ENCODE measurements at places on chromosomes 5 and 9.

GRCh38 chr5:76542887-76543690 is 80.1 kb downstream of the F2RL2 start:
- DNase-seq: no peak

DNA sequence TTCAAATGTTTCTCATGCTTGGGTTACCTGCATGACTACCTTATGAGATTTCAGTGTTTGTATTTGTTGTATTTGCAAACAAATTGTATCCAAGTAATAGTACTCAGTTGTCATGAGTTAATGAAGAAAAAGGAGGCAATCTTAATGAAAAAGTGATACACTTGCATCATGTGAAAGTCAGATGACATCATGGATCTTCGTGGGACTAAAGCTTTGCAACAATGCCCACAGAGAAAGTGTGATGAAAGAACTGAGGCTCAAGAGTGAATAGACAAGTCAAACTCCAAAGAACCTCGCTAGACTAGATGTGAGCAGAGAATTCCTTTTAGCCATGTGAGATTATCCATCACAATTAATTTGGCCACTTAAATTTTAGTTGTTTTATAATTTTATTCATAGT is 75.4 kb upstream of the ADRB2 start:
- no peak for DNase-seq

DNA sequence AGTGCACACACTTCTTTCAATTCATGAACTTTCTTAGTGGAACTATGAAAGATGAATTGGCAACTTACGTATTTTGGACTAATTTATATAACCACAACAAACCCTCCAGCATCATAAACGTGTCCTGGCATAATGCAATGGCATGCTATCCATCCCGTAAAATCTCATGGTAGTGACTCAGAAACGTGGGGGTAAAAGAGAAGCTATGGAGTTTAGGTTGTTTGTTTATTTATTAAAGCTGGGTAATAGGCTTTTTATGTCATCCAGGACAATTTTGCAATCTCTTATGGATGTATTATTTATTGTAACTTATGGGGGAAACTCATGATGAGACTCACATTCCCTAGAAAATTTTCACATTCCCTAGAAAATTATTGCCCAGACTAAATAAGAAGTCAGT is 106.3 kb downstream of the GDA start:
- DNase-seq: no peak

DNA sequence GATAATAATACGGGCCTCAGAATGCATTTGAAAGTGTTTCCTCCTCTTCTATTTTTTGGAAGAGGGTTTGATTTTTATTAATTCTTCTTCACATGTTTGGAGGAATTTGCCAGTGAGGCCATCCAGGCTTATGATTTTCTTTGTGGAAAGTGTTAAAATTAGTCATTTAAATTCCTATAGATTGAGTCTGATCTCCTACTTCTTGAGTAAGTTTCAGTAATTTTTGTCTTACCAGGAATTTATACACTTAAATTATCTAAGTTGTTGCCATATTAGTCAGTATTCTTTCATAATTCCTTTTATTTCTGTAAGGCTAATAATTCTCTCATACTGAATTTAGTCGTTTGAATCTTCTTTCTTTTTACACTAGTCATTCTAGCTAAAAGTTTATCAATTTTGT is 25.2 kb upstream of the HAPLN1 start:
- no peak for DNase-seq

GRCh38 chr5:178204182-178204934 is at the start of gene HNRNPAB:
TSS of gene HNRNPAB (plus strand) at chr5:178204533. CDS start at chr5:178204838, 305 bp downstream.
- peak; percentile 95 for DNase-seq

- no peak for DNase-seq
Observed at GRCh38 chr5:161403996-161404395, 142.5 kb downstream of the GABRB2 start.

GRCh38 chr5:138334867-138335447 is 3.1 kb upstream of the FAM53C start:
- no peak for DNase-seq

DNA sequence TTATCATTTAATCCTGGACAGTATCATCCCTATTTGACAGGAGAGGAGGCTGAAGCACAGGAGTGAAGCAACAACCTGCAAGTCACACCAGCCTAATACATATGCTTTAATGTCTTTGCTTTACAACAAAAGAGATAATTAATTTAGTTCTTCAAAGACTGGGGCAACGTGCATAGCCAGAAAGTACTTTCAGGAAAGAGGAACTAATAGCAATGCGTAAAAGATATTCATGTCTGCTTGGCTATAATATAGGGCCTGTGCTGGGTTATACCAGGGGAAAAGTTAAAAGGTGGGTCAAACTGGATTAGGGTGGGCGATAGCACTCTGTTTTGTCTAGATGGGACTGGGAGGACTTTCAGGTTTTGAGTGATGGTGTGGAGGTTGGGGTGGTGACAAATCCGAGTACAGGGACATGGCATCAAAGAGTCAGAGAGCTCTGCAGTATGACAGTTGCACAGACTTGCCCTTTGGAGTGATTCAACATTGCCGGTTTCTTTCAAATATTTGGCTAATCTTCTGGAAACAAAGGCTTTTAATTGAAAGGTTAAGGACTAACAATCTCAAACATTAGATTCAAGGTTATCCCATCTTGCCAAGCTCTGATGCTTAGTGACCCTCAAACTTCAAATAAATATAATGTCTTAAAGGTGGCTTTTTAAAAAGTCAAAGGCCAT is 11.9 kb downstream of the DAB2 start:
- no peak for DNase-seq

GRCh38 chr9:6243746-6244145 is 28.1 kb downstream of the IL33 start:
- DNase-seq: no peak

DNA sequence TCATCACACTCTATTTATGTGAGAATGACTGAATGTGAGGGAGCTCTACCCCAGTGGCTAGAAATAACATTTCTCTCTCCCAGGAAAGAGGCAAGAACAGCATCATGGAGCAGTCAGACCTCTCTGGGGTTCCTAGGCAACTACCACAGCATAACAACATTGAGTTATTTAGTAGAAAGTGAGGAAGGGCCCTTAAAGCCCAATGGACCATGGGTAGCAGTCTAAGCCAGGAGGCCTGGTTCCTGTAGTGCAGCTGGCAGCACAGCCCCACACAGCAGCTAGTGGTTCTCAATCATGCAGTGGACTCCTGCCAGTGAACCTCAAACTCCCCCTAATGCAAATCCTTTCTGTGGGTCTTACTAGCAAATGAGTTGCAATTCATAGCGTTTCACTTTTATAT is 55.3 kb downstream of the SPEF2 start:
- no peak for DNase-seq

- no peak for DNase-seq
Observed at GRCh38 chr5:180817893-180818674, 15.5 kb upstream of the MGAT1 start.

DNA sequence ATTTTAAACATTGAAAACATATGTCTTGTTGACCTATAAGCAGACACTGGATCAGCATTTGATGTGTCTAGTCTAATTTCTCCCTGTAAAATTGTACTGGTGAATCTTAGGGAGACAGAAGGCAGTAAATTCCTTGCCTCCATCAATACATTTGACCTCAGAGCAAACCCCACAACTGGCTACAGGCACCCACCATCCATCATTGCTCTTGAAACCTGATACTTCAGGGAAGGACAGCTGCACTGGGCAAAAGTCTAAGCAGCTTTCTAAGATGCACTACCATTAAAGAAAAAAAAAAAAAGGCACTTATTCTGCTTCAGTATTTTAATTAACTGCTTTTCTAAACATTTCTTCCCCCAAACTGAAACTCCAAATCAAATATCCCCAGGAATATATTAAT is 1051.3 kb upstream of the DMAC1 start:
- no peak for DNase-seq

DNA sequence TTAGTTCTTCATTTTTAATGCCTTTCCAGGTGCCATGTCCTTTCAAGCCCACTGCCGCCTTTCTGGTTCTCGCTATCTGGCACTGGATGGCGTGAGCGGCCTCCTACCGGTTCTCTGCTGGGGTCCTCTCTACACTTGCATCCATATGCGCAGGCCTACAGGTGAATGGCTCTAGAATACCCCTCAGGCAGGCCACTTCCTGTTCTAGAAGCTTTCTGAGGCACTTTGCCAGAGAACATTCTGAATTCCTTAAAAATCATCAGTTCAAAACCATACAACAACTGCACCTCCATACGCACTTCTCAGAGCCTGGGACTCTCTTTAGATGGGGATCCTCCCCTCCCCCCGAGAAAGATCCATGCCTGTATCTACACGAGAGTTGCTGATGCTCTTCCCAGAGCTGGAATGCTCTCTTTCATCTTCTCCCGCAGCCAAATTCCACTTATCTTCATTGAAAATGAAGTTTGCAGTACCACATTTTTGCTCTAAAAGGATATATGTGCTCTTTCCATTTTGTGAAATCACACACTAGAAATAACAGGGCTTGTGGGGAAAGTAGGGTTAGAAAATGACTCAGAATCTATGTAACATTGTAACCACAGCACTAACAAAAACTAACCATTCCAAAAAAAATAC is 1.4 kb upstream of the LHFPL2 start:
- no peak for DNase-seq

GRCh38 chr9:121735793-121736770 is 84.6 kb downstream of the DAB2IP start:
- no peak for DNase-seq

DNA sequence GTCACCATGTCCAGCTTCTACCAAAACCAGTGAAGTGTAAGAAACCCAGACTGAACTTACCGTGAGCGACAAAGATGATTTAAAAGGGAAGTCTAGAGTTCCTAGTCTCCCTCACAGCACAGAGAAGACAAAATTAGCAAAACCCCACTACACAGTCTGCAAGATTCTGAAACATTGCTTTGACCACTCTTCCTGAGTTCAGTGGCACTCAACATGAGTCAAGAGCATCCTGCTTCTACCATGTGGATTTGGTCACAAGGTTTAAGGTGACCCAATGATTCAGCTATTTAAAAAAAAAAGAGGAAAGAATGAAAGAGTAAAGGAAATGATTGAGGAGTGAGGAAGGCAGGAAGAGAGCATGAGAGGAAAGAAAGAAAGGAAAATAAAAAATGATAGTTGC is 19.8 kb downstream of the IL7R start:
- DNase-seq: no peak

DNA sequence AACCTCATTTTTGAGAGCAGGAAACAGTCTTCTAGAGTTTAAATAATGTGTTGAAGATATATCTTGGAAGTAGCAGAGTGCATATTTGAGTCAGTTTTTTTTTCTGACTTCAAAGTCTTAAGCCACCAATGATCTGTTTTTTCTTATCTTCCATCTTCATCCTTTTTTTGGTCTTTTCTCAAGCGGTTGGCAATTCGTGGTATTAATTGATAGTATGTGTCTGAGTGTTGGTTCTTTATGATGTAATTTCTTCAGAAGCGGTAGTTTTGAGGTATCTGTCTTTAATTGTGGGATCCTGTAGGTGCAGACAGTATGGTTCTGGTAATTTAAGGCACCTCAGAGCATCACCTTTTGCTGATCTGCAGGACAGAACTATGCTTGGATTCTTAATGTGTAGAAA is 3.9 kb downstream of the CSNK1G3 start:
- DNase-seq: no peak

DNA sequence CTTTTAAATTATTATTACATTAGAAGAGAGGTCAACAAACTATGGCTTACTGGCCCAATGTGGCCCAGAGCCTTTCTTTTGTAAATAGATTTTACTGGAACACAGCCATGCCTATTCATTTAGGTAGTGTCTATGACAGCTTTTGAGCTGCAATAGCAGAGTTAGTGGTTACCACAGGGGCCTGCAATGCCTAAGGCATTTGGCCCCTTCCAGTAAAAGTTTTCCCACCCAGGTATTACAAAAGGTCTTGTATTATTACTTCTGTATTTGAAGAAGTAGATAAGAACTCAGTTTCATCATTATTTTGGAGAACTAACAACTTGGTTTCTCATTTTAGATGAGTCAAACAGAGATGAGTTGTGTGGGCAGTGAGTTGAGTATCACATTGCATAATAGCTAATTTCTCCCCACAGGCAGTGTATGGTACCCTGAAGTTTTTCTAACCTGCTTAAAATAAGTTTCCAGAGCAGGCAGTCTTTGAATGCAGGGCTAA is 9.5 kb downstream of the MTRR start:
- no peak for DNase-seq

- DNase-seq: no peak
Observed at GRCh38 chr5:73381590-73382400, 66.8 kb downstream of the FOXD1 start.

DNA sequence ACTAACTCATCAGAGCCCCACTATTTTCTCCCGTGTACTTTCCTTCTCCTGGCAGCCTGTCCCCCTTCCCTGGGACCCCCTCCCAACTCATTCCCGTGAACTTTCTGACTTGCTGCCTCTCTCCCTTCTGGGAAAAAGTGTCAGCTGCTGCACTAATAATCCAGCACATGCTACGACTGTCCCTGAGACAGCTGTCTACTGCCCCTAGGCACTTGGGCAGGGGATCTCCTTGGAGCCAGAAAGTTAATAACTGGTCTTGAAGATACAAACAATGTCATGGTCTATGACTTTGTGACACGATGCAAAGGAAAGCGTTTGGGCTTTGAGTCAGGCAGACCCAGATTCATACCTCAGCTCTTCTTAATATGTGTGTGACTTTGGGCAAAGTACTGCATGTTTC is 10.1 kb upstream of the RNF183 start:
- no peak for DNase-seq

DNA sequence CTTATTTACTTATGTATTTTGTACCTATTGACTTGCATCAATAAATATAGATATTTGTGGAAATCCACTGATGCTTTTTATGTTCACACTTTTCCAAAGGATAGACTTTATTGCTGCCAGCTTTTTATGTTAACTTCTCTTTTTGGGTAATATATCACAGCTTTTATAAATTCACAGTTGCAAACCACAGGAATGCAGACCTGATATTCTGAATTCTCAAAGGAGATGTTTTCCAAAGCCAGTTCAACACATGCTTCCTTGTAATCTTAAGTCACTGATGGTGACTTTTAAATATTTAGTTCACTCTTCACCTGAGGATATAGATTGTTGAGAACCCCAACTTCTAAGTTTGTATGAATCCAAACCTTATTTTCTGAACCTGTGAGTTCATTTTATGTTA is 223.4 kb upstream of the PRR16 start:
- DNase-seq: no peak

DNA sequence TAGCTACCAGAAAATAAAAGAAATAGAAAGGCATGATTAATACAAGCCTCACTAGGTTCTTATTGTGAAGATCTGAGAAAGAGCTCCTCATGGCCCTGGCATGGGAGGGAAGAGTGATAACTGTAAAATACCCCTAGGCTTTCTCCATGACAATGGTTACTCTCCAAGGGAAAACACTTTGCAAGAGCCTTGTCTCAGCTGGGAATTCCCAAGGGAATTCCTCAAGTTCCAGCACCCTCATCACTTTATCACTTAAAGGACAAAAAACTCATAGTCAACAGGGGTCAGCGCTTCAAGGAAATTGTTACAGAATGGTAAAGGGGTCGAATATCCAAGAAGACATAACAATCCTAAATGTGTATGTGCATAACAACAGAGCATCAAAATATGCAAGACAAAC is 21.2 kb downstream of the SYK start:
- DNase-seq: no peak

GRCh38 chr5:53201746-53202145 is 92.2 kb upstream of the MOCS2 start:
- no peak for DNase-seq

- DNase-seq: no peak
Observed at GRCh38 chr5:169563369-169563768, 20.2 kb upstream of the SPDL1 start.

- no peak for DNase-seq
Observed at GRCh38 chr5:24094081-24094679, 550.6 kb downstream of the CDH10 start.

- DNase-seq: no peak
Observed at GRCh38 chr5:159095151-159095721, 4.5 kb downstream of the EBF1 start.

GRCh38 chr5:66249920-66250319 is 105.8 kb downstream of the SREK1 start:
- DNase-seq: no peak
